Stimulated activated CD4-positive, alpha-beta T cell treated with anti-CD3 and anti-CD28 coated beads, Interleukin-1b, Interleukin-23, amount 100 ng/mL, for 1 hour (primary cell): ENCODE measurements at places on chromosomes 1 and 21.

DNA sequence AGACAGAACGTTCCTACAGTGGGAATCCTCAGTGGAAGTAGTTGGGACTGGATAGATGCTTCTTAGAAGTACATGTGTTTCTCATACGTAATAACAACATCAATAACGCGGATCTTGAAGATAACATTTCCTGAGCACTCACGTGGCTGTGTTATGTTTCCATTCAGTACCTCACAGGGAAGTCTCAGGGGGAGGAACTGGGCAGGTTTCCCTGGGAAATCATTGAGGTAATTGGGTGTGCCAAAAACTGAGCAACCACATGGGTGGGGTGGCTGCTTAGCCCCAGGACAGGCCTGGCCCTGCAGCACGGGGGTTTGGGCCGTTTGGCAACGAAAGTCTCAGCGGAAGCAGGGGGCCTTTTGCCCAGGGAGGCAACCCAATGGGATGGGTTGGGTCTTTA is 133.8 kb downstream of the ZSCAN20 start:
- DNase-seq: no peak

- DNase-seq: no peak
Observed at GRCh38 chr1:89425056-89425455, 61.2 kb downstream of the GBP6 start.

GRCh38 chr1:31762726-31763670 is 1.1 kb downstream of the ADGRB2 start:
- DNase-seq: peak; percentile 53

GRCh38 chr1:92822879-92823278 is 9.0 kb upstream of the RPL5 start:
- no peak for DNase-seq

DNA sequence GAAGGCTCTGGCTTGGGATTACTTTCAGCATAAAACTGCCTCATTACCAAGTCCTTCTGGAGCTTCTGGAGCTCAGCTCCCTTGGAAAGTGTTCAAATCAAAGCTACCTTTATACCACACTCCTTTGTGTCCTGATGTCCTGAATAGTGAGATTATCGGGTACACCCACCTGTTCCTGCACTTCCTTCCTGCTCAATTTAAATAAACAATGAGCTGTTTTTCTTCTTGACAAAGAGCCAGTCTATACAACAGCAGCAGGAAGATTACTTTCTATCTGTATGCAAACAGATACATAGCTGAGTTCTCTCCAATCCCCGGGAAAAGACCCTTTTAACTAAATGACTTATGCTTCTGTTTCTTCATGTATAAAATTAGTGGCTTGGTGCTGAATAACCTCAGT is 258.0 kb upstream of the FMN2 start:
- no peak for DNase-seq

GRCh38 chr21:42486531-42486930 is 9.5 kb downstream of the RSPH1 start:
- no peak for DNase-seq

DNA sequence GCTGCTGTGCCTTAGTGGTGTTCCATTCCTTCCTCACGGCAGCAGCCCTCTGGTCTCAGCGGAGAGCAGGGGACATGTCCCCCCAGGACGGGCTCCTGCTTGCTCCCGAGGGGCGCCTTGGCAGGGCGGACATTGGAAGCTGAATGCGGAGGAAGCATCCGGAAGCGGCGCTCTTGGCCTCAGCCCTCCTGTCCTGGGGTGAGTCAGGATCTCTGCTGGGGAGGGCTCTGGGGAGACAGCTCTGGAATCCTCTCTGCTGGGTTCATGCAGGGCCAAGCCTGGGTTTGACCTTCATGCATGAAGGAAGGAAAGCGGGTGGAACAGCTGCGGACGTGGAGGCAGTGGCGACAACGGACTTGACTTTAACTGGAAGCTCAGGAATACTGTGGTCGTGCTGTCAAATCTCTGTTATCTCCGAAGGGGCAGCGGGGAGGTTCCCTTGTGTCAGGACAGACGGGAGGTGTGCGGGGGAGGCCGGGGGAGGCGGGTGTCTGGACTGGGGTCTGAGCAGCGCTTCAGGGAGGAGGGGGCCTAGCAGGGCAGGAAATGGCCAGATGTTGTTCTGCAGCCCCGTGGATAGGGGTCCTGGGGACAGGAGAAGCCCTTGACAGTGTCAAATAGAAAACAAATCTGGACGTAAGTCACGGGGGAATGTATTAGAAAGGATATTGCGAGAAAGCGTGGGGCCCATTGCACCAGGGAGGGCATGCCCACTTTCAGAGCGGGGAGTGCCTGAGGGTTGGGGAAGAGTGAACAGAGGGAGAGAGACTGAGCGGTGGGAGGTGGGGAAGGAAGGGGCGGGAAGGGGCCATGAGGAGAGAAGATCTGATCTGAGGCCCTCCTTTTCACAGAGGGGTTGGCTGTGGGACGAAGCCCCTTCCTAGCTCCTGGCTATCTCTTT is 26.6 kb downstream of the CRYAA start:
- DNase-seq: no peak

DNA sequence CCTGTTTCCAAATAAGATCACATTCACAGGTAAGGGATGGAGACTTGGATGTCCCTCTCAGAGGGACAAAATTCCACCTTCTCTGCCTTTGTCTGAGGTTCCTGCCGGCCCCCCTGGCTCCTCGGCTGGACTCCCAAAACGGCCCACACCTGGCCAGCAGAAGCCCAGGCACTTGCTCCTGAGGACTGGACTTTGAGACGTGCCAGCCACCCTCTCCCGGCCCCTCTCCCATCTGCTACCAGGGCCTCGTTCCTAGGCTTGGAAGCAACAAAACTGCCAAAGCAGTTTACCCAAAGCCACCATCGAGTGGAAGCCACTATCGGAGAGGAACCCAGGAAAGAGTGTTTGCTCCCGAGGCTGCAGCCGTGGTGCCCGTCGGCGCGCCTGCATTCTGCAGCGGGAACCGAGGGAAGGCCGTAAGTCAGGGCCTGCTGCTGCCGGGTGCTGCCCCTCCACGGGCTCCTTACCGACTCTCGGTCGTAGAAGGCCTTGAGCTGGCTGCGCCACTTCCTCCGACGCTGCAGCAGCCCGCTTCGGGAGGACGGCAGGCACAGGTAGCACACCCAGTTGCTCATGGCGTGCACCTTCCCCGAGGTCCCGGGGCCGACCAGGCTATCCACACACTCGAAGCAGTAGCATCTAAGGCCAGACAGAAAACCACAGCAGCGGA is 3.5 kb downstream of the DNMT3L start:
- DNase-seq: no peak
